ENCODE measurements at places on chromosomes 16 and 17.

DNA sequence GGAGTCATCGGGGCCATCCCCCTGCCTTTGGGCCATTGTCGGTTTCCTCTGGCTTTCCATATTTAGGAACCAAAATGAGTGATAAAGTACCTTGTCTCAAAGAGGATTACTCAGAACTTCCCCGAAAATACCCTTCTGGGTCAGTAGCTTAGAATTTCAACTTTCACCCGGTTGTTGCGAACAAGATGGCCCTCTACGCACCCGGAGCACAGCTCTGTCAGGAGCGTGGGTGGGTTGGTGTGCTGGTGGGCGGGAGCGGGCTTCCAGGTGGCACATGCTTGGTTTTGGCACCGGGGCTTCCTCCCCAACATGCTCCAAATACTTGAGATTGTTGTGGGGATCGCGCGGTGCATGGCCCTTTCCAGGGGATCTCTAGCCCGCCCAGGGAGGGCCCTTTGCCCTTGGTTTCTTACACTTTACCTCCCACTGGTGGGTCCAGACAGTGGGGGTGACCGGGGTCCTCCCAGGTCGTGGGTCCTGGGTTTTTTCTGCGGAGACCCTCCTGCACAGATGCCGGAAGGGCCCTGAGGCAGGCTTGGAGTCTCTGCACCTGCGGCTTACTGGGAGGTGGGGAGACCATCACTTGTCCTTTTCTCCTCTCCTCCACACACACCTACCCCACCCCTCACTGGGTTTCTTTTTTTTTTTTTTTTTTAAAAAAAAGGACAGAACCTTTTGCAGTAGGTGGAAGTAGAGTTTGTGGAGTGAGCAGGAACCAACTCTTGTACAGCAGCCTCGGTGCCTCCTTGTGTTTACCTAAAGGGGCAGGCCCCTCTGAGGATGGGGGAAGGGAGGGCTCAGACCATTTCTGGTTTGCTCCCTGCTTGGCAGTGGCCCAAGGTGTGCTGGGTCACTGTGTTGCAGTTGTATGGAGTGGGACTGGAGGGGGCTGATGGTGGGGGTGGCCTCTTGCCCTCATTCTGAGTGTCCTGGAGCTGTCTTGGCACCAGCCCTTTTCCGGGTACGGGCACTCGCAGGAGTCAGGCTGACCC, 142.1 kb downstream of the SEC14L1 start:
- peak; percentile 26 for DNase-seq

GRCh38 chr17:13400491-13400890, 201.2 kb downstream of the HS3ST3A1 start:
- no peak for DNase-seq

- no peak for DNase-seq
Measured at GRCh38 chr17:73023759-73024158, 68.7 kb downstream of the SLC39A11 start.

GRCh38 chr16:10876799-10877341, at the start of gene CIITA:
CIITA (plus strand) TSS chr16:10877202; CDS start chr16:10877331, 129 bp downstream.
- no peak for DNase-seq

GRCh38 chr16:61148930-61149329, 887.3 kb downstream of the CDH8 start:
- no peak for DNase-seq
